Muscle of back (tissue), 13 donors: ENCODE measurements at places on chromosomes 4 and X. TPM values are rescaled to one million over a fixed set of nuclear protein-coding genes. Genes with fewer than 3 reads are reported as not detected.

NDST4 gene
- 1.2 TPM for polyA plus RNA-seq

NR0B1 gene
- polyA plus RNA-seq, result 0.40 TPM

SNCA gene
- 18.4 TPM for polyA plus RNA-seq

F8A3 gene
- polyA plus RNA-seq, result 4.6 TPM

TMPRSS11B gene
- polyA plus RNA-seq, result not detected

TSPAN7 gene
- 136 TPM for polyA plus RNA-seq

MAGEA12 gene
- polyA plus RNA-seq, result not detected

CDS1 gene
- 1.7 TPM for polyA plus RNA-seq

LNX1 gene
- 4.5 TPM for polyA plus RNA-seq

DMRTC1B gene
- 0.28 TPM for polyA plus RNA-seq

CXCR3 gene
- polyA plus RNA-seq, result 0.11 TPM

PLAC1 gene
- polyA plus RNA-seq, result 1.7 TPM

DRP2 gene
- polyA plus RNA-seq, result 1.2 TPM

GPRASP3 gene
- polyA plus RNA-seq, result 10.0 TPM

GUF1 gene
- polyA plus RNA-seq, result 23.2 TPM

DRD5 gene
- polyA plus RNA-seq, result 0.65 TPM

TMEM150C gene
- polyA plus RNA-seq, result 2.1 TPM

CENPVL1 gene
- not detected for polyA plus RNA-seq

SETD7 gene
- polyA plus RNA-seq, result 63.5 TPM

VCX3A gene
- not detected for polyA plus RNA-seq

TLL1 gene
- polyA plus RNA-seq, result 2.5 TPM

NPY2R gene
- polyA plus RNA-seq, result not detected

LRP2BP gene
- polyA plus RNA-seq, result 2.2 TPM

DUSP9 gene
- 0.08 TPM for polyA plus RNA-seq

MBNL3 gene
- 18.6 TPM for polyA plus RNA-seq

DSPP gene
- polyA plus RNA-seq, result not detected

MTM1 gene
- polyA plus RNA-seq, result 5.9 TPM

CXCL11 gene
- not detected for polyA plus RNA-seq

RHOXF1 gene
- 1.1 TPM for polyA plus RNA-seq

PRSS12 gene
- polyA plus RNA-seq, result 6.9 TPM

PAGE1 gene
- polyA plus RNA-seq, result not detected

RNF128 gene
- polyA plus RNA-seq, result not detected

CYSLTR1 gene
- polyA plus RNA-seq, result 7.0 TPM

CACNA1F gene
- polyA plus RNA-seq, result not detected
